ENCODE measurements at places on chromosomes 12 and 14. TPM values are rescaled to one million over a fixed set of nuclear protein-coding genes. Genes with fewer than 3 reads are reported as not detected.

- no peak for DNase-seq
Observed at GRCh38 chr12:9751204-9752144, 9.2 kb downstream of the CD69 start.

Gene TRIM9
- 0.73 TPM for total RNA-seq

DNA sequence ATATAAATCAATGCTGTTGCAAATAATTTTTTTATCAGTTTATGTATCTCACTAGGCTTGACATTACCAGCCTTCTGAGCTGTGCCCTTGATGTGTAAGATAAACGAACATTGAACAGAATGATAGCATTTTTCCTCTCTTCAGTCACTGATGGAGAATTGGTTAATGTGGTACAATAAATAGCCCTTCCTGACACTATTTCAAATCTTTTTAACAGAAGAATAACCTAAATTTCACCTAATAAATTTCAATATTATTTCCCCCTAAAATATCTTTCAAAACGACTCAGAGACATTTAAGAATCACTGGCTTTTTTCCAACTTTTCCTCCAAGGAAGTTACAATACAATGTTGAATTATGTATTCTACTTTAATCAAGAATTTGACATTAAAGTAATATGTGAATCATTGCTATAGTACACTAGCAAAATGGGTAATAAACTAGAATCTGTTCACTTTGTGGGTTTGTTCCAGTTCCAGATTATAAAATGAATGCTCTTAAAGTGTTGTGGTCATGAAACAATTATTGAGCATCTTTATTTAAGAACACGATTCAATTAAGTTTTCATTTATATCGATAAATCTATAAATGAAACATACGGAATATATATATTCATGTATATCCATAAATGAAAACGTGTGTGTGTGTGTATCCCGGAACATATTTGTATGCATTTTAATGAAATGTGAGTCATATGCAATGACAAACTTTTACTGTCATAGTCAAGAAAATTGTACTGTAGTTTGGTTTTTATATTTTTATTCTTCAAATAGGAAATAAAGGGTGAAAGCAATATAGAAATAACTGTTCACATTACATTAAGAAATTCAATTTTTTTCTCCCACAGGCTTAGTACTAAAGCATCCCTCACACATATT, 2.5 kb upstream of the ATP2B1 start:
- no peak for DNase-seq

GRCh38 chr14:80523518-80524117, 312.3 kb upstream of the DIO2 start:
- DNase-seq, result no peak

DNA sequence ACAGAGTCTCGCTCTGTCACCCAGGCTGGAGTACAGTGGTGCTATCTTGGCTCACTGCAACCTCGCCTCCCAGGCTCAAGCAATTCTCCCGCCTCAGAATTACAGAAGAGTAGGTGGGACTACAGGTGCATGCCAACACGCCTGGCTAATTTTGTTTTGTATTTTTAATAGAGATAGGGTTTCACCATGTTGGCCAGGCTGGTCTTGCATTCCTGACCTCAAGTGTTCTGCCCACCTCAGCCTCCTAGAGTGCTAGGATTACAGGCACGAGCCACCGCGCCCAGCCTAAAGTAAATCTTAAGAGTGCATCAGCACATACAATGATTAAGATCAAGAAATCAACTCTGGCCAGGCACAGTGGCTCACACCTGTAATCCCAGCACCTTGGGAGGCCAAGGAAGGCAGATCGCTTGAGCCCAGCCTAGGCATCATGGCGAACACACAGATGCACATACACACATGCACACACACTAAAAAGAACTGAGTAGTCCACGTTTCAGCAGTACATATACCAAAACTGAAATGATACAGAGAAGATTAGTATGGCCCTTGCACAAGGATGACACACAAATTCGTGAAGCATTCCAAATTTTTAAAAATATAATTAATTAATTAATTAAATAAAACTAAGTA, 65.0 kb downstream of the HECTD1 start:
- no peak for DNase-seq

Gene TMEM260
- total RNA-seq, result 10.6 TPM

Gene MYRFL
- total RNA-seq, result not detected

- peak; percentile 91 for DNase-seq
Observed at GRCh38 chr14:77024171-77024691, 4.3 kb downstream of the IRF2BPL start.

DNA sequence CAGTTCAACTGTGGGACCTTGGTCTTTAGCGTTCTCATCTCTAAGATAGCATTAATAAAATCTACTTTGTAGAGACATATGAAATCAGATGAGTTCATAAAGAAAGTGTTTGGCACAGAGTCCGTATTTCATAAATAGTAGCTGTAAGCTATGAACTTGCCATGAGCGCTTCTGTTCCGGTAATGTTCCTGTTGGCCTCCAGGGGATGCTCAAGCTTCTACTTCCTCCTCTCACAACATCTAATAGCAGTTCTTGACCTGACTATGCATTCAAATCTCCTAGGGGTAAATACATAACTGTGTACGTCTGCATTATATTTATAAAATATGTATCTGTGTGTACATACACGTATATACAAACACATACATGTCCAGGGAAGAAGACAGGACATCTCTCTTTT, 288.2 kb upstream of the TMPO start:
- peak; percentile 12 for DNase-seq

DNA sequence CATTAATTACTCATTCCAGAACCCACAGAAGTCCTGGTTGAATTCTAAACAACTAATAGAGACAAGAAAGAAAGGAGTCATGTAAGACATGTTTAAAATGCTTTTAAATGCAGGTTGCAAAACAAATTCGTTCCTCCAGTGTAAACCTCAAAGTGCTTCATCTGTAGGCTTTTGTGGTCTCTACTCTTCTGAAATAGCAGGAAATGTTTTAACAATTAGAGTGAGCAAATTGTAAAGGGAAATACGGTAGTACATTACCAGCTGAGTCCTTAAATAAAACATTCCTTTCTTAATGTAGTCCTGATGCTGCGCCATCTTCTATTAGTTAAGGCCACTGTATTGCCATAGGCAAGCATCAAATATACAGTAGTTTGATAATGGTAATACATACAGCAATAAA, 1934.2 kb upstream of the SEL1L start:
- DNase-seq, result no peak

Gene OVCH1
- not detected for total RNA-seq

- no peak for DNase-seq
Observed at GRCh38 chr14:63186453-63186852, 17.8 kb upstream of the RHOJ start.

Gene CCDC197
- total RNA-seq, result not detected

DNA sequence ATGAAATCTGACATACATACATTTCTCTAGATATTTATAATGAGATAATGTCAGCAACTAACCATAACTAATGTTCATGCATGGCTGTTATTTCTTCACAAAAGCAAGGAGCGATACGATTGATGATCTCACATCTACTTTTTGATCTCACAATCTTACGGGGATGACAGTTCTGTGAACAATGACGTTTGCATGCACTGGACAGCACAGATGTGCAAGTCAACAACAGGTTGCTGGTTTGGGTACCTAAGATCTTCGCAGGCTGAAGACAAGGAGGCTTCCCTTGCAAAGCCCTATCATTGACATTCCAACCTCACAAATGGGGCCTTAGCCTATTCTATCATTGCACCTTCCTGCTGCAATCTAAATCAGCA, 53.6 kb downstream of the C12orf42 start:
- DNase-seq, result no peak

Gene SRGAP1
- total RNA-seq, result 0.92 TPM

Data from H7 (cell line).